ENCODE measurements at places on chromosomes 12 and 14. TPM values are rescaled to one million over a fixed set of nuclear protein-coding genes. Genes with fewer than 3 reads are reported as not detected.

BMP4 gene
- 1.2 TPM for polyA plus RNA-seq

ISM2 gene
- not detected for polyA plus RNA-seq

KIF26A gene
- not detected for polyA plus RNA-seq

ZDHHC22 gene
- 3.5 TPM for polyA plus RNA-seq

EFS gene
- 0.21 TPM for polyA plus RNA-seq

GOLGA5 gene
- 40.6 TPM for polyA plus RNA-seq

RNASE1 gene
- polyA plus RNA-seq, result 37.8 TPM

BCL2L2 gene
- polyA plus RNA-seq, result 11.4 TPM

ACSM4 gene
- polyA plus RNA-seq, result not detected

KRT73 gene
- not detected for polyA plus RNA-seq

KRT3 gene
- not detected for polyA plus RNA-seq

DDHD1 gene
- polyA plus RNA-seq, result 20.6 TPM

EPYC gene
- not detected for polyA plus RNA-seq

TCTN2 gene
- polyA plus RNA-seq, result 2.4 TPM

NEUROD4 gene
- polyA plus RNA-seq, result not detected
